ENCODE measurements at places on chromosomes 7 and 10. TPM values are rescaled to one million over a fixed set of nuclear protein-coding genes. Genes with fewer than 3 reads are reported as not detected.

GNG11 gene
- total RNA-seq: 24.5 TPM

HTR5A gene
- total RNA-seq: not detected

BTBD16 gene
- not detected for total RNA-seq

FOXI2 gene
- total RNA-seq: not detected

CHST3 gene
- total RNA-seq: not detected

SUN3 gene
- total RNA-seq: not detected

GRID2IP gene
- total RNA-seq: 0.17 TPM

HTR7 gene
- not detected for total RNA-seq

DNAJC12 gene
- total RNA-seq: not detected

NEBL gene
- not detected for total RNA-seq

HECTD2 gene
- total RNA-seq: 3.1 TPM

PTPN20 gene
- 0.34 TPM for total RNA-seq

SPDYE5 gene
- not detected for total RNA-seq

OR2A5 gene
- not detected for total RNA-seq

SLC16A12 gene
- total RNA-seq: not detected

PCDH15 gene
- total RNA-seq: not detected

ANXA7 gene
- total RNA-seq: 117 TPM

DGKI gene
- total RNA-seq: 0.26 TPM

PLXDC2 gene
- total RNA-seq: 3.0 TPM

ADRA2A gene
- not detected for total RNA-seq

RBM20 gene
- total RNA-seq: not detected

PLCE1 gene
- 0.05 TPM for total RNA-seq

PCGF6 gene
- 4.6 TPM for total RNA-seq

HOXA7 gene
- not detected for total RNA-seq

CADPS2 gene
- not detected for total RNA-seq

AMPH gene
- not detected for total RNA-seq

WDFY4 gene
- 10.1 TPM for total RNA-seq

MOGAT3 gene
- not detected for total RNA-seq

All from T-helper 17 cell (primary cell).